Karpas-422 (cell line): ENCODE measurements at places on chromosomes 2 and 18.
A peak's percentile ranks its signal among the peaks of the same experiment; 100 is the strongest.

GRCh38 chr2:179226961-179227259 is 37.7 kb downstream of the SESTD1 start:
- DNase-seq: no peak

- DNase-seq: no peak
Observed at GRCh38 chr2:168573128-168573903, 117.2 kb downstream of the CERS6 start.

DNA sequence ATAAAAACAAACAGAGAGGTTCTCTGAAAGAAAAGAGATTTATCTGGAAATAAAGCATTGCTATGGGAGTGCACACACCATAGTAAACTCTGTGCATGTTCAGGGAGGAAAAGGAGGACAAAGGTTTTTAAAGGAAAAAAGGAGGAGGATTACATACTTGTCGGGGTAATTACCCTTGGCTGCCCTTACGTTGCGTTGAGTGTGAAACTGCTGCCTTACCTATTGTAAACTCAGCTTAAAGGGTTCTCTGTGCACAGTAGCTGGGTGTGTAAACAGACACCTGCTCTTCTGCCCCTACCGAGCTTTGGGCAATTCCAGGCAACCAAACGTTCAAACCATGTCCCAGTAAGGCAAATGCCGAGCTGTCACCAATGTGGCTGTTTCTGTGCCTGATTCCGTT is 29.6 kb upstream of the PXDN start:
- DNase-seq: no peak

- peak; percentile 27 for DNase-seq
Observed at GRCh38 chr2:123015186-123015585, 1009.9 kb upstream of the CNTNAP5 start.

GRCh38 chr2:196535742-196536141 is 103.8 kb upstream of the CCDC150 start:
- peak; percentile 47 for DNase-seq

- DNase-seq: no peak
Observed at GRCh38 chr2:212549941-212550340, 11.3 kb upstream of the ERBB4 start.

- no peak for DNase-seq
Observed at GRCh38 chr2:40259900-40260299, 192.0 kb downstream of the SLC8A1 start.

DNA sequence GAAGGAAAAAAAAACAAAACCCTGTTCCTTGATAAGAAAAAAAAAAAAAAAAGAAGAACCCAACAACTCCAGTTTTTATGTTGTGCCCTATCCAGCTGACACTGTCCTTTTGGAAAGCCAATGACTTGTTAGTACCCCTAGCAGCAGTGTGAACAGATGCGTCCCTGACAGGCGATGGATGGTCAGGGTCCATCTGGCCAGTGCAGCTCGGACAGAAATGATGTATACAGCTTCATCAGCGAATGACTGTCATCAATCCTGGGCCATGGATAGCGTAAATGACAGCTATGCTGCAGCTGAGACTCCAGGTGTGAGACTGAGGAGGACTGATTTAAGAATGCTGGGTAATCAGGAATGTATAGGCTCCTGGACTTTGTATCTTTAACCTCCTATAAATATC is 318.8 kb upstream of the FIGN start:
- no peak for DNase-seq

GRCh38 chr18:21602299-21602587 is 1.7 kb upstream of the ESCO1 start:
- no peak for DNase-seq

- no peak for DNase-seq
Observed at GRCh38 chr18:62445386-62445917, 77.4 kb upstream of the ZCCHC2 start.

DNA sequence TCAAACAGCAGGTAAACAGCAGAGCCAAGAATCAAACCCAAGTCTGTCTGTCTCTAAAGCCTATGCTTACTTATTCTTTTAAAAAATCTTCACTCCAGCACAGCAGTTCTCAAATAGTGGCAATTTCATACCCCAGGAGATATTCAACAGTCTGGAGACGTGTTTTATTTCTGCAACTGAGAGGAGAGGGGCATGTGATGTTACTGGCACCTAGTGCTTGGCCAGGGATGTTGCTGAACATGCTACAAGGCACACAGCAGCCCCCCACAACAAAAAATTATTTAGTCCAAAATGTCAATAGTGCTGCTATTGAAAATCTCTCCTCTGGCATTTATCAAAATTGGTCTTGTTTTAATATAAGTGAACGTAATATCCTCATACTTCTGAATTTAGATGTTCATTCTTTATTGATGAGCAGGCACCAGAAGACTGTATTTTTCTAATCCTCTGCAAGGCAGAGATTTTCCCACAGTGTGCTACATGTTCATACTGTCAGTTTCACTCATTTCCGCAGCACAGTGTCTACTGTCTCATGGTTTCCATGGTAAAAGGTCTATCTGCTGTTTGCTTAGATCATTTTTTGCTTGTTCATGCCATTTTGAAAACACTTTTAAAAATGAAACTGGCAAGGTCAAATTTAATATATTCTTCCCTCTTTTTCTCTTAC is 90.5 kb downstream of the LRATD1 start:
- no peak for DNase-seq

DNA sequence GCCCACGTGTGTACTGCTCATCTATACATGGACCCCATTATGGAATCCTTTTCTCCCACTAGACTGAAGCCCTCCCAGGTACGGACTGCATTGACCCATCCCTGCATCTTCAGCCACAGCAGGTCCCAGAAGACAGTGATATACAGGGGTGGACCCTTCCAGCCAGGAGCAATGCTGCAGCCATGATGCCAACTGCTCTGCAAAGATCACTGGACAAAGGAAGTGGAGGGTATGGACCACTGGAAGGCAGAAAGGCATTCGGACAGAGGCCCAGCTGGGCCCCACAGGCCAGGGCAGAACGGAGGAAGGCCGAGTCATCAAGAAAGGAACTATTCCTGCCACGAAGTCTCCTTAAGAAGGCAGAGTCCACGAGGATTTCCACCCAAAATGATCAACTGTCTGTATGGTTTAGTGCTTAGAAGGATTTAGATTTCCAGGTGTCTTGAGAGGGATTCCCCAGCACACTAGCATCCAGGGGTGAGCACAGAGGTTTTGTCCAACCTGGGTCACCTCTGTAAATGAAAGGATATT is 93.4 kb downstream of the TWIST2 start:
- DNase-seq: no peak

- DNase-seq: no peak
Observed at GRCh38 chr2:200929334-200930249, 33.9 kb downstream of the ORC2 start.

- DNase-seq: no peak
Observed at GRCh38 chr2:209624192-209624938, 147.3 kb upstream of the UNC80 start.

DNA sequence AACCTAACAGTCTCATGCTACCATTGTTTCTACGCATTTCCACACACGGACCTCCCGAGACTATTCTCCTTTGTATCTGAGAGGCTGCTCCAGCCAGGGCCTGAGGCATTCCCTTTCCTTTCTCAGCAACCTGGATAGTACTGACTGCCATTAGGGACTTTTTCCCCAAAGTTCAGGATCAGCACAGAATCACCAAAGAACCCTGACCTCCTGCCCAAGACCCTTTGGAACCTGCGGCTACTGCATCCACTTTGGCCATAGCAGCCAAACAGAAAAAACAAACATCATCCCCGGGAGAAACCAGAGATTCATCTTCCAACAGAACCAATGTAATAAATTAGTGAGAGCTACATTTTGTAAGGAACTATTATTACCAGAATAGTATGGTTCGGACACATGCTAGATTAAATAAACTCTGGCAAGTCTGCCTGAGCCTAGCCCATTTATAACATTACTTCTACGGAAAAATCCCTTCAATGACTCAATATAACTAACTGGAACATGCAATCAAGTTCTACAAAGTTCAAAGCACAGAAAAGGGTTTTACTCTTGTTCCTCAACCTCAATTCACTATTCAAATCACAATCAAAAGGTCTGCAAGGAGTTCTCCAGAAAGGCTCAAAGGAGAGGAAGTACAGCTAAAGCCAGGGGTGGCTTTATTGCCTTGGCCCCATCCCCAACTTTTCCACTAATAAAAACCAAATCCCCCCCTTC is 51.8 kb downstream of the LPIN2 start:
- peak; percentile 59 for DNase-seq

DNA sequence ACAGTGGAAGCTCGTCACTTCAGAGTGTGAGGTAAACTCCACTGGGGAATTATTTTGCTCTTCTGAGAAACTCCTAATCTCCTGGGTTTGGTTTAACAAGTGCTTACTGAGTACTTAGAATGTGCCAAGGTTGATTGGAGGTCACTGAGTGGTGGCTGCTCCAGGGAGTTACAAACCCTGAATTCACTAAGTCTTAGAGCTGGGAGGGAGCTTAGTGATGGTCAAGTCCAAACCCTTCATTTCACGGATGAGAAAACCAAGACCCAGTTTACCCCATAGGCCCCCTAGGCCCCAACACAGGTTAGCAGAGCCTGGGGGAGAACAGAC is 52.0 kb downstream of the SLC4A5 start:
- no peak for DNase-seq

GRCh38 chr2:138518860-138519259 is 17.3 kb downstream of the SPOPL start:
- DNase-seq: no peak

DNA sequence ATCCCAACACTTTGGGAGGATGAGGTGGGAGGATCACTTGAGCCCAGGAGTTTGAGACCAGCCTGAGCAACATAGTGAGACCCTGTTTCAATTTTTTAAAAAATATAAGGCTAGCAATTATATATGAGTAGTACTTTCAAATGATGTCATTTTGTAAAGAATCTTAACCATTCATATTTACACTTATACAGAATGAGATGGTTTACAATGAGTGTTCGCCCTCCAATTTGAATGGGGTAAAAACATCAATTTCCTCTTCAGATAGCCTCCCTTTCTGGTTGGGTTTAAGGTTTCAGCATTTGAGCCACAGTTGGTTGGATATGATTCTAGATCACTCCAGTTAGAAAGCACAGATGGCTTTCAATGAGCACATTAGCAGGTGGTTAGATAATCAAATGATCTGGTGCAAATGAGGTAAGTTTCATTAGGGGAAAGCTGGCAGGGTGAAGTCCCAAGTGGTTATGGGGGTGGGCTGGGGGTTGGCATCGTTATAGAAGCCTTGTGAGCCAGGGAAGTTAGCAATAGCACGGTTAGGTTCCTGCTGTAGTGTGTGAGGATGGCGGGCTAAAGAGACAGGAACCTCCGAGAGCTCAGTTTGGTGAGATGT is 63.9 kb downstream of the TRPM8 start:
- peak; percentile 46 for DNase-seq

GRCh38 chr2:239882331-239882732 is 142.8 kb downstream of the NDUFA10 start:
- DNase-seq: peak; percentile 76

GRCh38 chr2:159728629-159729028 is 16.3 kb downstream of the MARCHF7 start:
- DNase-seq: no peak

DNA sequence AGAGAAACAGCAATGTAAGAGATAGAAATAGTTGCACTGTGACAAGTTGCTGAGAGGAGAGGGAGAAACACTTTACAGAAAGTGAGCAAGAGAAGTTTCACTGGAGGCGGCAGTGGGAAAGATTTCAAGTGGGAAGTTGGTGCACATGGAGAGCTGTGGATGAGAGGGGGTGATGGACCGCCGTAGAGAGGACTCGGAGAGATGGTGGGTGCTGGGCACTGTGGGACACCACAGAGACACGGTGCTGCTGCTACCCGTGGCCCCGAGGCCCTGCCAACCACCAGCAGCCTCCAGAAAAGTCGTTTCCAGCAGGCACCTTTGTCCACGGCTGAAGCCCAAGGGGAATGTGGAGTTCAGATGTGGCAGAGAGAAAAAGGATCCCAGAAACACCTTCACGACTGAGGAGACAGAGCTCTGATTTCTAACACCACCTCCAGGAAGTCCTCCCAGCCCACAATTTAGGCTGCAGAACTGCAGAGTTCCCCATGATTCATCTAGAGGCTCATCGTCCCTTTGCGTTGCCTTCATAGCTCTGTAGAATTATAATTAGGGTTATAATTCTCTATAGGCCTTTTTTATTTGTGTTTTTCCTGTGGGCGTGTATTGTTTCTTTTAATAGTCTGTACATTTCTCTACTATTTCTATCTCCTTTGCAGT is 15.9 kb upstream of the IGFBP2 start:
- DNase-seq: no peak

GRCh38 chr2:163469561-163469962 is 266.2 kb downstream of the FIGN start:
- DNase-seq: no peak

GRCh38 chr2:50263728-50264127 is 768.2 kb downstream of the NRXN1 start:
- no peak for DNase-seq

DNA sequence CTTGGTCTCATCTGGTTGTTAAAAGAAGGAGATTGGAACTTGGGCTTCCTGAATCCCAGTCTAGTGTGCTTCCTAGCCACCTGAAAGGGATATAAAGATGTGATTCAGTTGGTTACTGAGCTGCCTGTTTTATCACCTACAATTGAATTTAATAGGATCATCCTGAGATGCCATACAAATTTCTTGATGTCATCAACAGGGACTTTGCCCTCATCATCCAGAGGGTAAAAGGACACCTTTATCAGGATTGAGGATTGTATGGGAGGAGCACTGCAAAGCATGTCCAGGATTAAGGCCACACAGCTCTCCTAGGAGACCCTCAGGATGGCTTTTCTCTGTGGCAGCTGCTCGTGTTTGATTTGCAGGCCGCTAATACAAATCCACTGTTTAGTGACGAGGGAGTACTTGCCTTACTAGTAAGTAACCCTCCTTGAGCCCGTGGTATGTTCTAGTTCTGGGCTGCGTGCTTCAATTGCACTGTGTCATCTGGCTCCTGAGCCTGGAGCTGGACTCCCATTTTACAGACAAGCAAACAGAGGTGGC is 28.6 kb downstream of the SH3RF3 start:
- DNase-seq: no peak

DNA sequence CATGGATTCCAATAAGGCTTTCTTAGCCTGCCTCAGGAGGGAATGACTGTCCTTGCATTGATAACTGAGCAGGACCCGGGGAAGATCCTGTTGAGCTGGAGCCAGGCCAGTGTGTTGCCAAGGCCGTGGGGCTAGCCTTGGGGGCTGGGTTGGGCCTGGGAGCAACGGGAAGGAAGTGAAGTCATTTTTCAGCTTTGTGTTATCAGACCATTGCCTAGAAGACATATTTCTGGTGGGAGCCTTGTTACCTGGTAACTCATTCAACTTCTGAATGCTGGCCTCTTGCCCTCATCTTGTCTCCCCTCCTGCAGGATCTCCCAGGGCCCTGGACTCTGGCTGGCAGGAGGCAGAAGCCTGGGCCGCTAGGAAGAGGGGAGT is 92.7 kb upstream of the MGAT5 start:
- DNase-seq: no peak
